Right renal cortex interstitium (tissue), 3 donors: ENCODE measurements at places on chromosomes 2 and 18.

- no peak for DNase-seq
Measured at GRCh38 chr2:215356948-215357461, 45.1 kb downstream of the ATIC start.

- DNase-seq: no peak
Measured at GRCh38 chr2:202434472-202434871, 58.3 kb downstream of the BMPR2 start.

GRCh38 chr2:145260081-145260480, 740.2 kb upstream of the ZEB2 start:
- DNase-seq: no peak

DNA sequence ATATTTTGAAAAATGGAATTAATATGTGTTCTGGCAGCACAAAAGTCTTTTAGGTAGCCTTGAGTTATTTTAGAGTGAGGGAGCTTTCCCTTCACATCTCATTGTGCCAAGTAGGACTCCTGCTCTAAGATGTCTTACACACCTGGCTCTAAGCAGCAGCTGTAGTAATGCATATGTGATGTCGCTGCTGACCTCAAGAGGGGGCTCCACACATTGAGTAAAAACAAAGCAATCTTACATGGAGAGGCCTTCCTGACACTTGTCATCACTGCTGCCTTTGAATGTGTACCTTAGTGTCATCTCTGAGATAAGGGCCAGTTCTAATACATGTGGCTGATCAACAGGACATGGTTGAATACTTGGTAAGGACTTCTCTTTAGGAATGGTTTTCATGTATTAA, 75.8 kb downstream of the ACTR3 start:
- no peak for DNase-seq

DNA sequence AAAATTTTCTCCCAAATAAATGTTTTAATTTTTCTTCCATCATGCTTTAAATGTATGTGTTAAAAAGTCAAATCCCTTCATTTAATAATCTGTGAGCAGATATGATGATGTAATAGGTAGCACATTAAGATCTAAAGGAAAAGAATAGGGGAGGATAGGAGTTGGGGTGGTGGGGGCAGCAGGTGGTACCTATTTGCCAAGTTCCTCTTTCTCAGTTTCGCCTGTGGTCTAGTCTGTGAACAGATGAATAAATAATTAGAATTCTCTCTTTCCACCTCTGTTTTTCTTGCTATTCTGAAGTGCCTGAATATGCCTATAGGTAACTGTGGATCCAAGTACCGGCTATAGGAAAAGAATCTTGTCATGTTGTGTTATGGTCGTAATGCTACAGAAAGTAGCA, 152.5 kb downstream of the NRXN1 start:
- no peak for DNase-seq

DNA sequence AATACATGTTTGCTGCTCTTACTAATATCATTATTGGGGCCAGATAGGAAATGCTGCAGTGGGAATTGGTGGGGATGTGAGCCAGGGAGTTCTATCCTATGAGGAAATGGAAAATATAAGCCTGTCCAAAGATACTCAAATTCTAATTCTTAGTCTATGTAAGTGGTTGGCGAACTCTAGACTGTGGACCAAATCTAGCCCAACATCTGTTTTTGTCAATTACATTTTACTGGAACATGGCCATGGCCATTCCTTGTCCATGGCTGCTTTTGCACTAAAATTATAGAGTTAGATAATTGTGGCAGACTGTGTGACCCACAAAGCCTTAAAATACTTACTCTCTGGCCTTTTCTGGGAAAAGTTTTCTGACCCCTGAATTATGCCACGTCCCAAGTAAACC, 113.3 kb downstream of the MGAT5 start:
- DNase-seq: no peak

DNA sequence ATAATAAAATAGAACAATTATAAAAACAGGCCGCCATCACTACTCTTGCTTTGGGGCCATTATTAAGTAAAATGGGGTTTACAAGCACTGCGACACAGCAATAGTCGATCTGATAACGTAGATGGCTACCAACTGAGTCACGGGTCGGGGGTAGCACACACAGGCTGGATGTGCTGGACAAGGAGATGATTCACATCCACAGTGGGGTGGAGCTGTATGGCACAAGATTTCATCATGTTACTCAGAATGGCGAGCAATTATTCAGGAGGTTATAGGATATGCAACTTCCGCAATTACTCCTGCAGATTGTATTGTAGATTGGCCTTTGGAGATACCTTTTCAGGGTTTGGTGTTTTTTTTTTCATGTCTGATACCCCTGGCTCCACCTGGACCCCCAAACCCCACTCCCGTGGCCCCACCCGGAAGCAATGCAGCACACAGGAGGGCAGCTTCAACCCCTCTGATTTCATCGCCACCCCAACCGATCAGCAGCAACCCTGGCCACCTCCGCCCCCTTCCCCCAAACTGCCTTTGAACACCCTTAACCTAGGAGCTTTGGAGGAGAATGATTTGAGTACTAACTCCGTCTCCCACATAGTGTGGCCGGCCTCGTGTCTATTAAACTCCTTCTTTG, 21.4 kb upstream of the MLPH start:
- DNase-seq: no peak

GRCh38 chr2:30282081-30282480, 50.7 kb downstream of the LBH start:
- DNase-seq: no peak

DNA sequence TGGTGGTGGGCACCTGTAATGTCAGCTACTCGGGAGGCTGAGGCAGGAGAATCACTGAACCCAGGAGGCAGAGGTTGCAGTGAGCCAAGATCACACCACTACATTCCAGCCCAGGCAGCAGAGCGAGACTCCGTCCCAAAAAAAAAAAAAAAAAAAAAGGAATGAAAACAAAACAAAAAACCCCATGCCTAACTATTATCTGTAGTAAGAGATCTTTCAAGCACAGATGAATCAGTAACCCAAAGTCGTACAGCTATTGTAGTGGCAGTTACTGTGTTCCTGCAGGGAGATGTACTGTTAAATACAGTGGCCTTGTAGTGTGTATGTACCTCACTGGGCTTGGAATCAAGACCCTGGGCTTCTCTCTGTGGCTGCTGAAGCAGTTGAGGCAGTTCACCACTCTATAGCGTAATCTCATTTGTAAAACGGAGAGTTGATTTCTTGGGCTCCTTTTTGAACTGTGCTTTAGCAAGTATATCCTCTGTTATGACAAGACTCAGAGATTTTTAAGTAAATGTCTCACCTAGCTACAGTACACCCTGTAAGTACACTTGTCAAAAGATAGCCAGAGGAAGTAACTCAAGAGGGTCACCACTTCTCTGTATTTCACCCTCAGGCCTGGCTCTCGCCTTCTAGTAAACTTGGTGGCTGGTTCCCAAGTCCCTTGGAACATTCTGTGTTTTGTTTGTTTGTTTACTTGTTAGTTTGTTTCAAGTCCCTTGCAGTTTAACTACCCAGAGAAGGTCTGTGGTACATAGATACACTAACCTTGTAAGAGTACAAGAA, 109.6 kb upstream of the FOSL2 start:
- DNase-seq: no peak

GRCh38 chr2:205872716-205873115, 190.4 kb downstream of the NRP2 start:
- no peak for DNase-seq

- no peak for DNase-seq
Measured at GRCh38 chr2:54114936-54115283, 505 bp upstream of the ACYP2 start.

GRCh38 chr2:150528861-150529801, 41.7 kb upstream of the RND3 start:
- DNase-seq: no peak

DNA sequence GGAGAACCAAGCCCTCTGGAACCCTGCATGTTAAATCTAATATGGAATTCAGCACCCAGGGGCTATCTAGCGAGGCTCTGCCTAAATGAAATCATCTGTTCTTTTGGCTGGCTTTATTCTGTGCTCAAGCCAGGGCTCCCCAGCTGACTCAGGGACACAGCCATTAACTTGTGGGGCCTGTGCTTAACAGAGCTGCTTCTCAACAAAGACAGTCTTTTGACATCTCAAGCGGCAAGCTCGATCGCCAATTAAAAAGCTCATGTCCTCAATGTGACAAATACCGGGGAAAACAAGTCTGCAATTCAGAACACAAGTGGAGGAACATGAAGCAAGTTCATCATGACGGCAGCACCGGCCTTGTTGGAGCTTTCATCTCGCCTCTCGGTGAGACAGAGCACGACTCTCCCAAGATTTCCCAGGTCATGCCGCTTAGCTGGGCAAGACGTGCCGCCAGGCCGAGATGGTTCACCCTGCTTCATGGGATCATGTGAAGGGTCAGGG, 64.9 kb downstream of the KLHL29 start:
- no peak for DNase-seq

- no peak for DNase-seq
Measured at GRCh38 chr2:208643145-208643544, 236.6 kb downstream of the PTH2R start.

GRCh38 chr2:66585587-66585986, 150.7 kb downstream of the MEIS1 start:
- DNase-seq: no peak

- no peak for DNase-seq
Measured at GRCh38 chr2:148896136-148896535, 21.1 kb downstream of the KIF5C start.

DNA sequence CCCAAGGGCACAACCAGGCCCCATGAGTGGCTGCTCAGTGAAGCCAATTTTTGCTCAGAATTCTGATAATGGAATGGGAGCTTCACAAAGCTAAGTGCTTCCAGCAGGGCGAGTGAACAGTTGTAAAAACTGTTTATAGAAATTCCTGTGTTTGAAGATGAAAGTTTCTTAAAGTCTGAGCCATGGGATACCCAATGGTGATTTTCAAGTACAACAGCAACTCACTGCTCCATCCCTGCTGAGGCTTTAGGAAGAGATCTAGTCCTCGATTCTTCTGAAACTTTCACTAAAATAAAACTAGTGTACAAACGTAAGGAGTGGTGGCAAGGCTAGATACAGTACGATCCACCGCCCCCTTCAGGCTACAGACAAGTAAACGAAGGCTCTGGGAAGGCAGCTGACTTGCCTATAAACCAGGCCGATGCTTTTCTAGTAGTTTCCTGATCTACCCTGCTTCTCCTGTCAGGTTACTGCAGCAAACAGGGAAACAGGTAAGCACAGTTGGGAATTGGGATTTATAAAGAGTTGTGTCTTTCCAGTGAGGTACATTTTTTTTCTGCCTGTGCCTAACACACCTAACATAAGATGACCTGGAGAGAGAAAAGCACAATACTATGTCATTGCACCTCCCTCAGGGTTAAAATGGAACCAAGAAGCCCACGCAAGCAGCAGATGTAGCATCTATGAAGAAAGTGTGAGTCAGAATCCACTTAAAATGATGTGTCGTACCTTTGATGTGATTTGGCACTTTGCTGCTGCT, 108.7 kb downstream of the UXS1 start:
- DNase-seq: no peak

DNA sequence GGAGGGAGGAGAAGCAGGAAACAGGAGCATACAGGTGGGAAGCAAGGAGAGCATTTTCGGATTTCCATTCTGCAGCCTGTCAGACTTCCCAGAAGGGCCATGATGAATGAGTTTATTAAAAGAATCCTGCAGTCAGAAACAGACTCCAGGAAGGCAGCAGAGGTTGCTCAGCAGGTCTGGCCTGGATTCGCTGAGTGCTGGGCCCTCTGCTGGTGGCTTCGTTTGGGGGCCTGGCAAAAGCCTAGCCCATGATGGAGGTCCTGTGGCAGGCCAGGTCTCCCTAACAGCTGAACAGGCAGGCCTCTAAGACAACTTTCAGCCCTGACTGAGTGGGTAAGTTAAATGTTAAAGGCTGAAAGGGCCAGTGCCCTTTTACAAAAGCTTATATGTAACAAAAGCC, 108.2 kb upstream of the CAPN13 start:
- no peak for DNase-seq

- DNase-seq: no peak
Measured at GRCh38 chr18:58819051-58819450, 45.6 kb upstream of the ZNF532 start.

DNA sequence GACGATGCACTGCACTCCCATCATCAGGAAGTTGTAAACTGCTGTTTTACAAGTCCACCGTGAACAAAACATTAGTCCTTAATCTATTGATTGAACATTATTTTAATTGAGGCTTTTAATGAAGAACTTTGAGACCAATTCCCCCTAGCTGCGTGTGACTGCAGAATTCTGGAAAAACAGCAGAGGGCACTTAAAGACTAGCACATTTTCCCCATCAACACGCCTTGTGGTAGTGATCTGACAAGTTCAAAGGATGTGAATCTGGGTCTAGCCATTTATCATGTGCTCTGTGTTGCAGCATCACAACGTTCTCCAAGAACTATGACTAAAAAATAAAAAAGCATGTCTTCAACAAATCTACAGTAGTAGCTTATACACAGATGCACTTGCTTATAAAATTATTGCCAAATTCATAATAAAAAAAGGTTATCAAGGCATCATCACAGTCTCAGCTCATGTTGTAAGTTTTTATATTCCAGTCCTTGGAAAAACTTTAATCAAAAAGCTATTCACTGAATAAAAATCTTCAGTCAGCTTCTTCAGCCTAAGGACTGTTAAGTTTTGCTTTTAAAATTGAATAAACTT, 35.8 kb downstream of the SKOR2 start:
- peak; percentile 31 for DNase-seq

- no peak for DNase-seq
Measured at GRCh38 chr2:169828141-169828811, 1.0 kb downstream of the UBR3 start.

- no peak for DNase-seq
Measured at GRCh38 chr18:155688-156087, 2.7 kb upstream of the USP14 start.

DNA sequence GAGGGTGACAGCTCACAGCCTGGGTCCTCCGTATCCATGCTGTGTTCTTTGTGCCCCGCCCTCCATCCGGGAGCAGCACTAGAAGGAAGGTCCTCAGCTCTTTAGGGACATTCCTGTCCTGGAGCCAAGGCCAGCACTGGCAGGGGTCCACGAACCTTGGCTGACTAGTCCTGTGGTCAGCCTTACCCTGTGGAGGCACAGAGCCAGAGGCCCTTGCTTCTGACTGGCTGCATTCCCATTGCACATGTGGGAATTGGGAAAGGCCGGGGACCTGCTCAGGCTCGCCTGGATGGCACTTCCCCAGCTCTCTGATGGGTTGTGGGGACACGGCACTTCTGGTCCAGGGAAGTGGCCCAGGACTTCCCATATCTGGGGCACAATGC, 24.9 kb upstream of the RHOB start:
- DNase-seq: no peak

- no peak for DNase-seq
Measured at GRCh38 chr2:36147670-36148390, 207.7 kb upstream of the CRIM1 start.
